ENCODE measurements at places on chromosomes 6 and 20.

DNA sequence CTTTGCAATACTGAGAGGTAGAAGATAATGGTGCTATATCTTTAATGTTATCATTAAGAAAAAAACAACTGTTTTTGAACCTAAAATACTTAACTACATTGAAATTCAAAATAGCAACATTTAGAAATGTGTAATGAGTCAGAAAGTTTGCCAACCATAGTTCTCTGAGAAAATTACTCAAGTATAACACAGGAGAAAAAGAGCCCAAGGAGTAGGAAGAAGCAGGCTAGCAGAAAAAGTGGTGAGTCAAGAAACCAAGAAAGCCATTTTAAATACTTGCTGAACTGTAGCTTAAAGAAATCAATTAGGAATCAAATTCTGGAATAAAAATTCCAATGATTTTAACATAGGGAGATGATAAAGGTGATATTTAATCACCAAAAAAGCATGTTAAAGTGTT is 181.0 kb upstream of the RSPO3 start:
- no peak for DNase-seq

- no peak for DNase-seq
Observed at GRCh38 chr20:17693444-17694001, 6.2 kb upstream of the BANF2 start.

DNA sequence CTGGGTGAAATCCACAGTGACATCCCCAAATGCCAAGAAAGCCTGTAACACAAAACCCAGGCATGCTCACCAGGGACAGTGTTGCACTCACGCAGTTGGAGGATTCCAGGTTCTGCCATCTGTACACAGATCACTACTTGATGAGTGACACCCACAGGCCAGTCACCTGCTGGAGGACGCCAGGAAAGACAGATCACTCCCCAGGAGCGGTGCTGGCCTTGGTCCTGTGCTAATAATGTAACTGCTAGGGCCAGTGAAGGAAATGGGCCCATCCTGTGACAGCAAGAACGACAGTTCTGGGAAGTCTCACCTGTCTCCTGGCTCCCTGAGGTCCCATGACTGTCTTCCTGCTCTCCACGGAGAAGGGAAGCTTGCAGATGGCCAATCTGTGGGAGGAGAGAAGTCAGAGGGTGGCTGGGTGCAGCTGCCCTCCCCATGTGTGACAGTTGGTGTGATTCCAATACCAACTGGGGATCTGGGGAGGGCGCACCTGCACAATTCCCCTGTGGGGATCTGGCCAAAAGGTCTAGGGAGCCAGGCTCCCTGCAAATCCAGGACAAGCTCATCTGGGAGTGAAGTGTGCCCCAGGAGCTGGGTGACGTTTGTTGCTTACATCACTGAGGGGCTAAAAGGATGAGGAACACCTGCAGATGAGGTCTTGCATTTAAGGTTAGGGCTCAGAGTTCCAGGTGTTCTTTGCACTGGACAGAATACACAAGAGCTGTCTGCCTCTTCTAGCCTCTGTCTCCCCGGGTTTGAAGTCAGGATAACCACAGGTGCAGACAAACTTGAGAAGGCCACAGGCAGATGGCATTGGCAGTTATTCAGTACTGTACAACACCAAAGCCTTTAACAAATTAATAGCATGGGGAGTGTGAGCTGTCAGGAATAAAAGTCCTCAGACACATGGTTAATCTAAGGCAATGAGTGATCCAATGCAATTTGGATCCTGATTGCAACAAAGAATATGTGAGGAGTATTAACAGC is 10.3 kb downstream of the ZNF337 start:
- DNase-seq = no peak

DNA sequence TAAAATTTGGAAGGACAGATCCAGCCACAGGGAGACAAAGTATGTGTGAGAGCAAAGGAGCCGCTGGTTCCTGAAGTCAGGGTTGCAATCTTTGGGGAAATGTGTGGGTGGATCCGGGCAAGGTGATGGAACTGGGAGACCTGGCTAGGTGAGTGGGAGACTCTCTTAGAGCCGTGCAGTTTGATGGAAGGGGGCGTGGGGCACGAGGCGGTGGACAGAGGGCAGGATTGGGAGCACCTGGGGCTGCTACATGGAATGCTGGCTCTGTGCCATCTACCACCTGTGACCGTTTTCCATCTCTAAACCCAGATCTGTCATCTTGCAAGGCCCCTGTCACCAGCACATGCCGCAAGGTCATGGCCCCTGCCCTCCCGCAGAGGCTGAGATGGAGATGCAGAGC is 268.4 kb downstream of the SMOC2 start:
- DNase-seq = no peak

GRCh38 chr6:170297576-170298330 is 6.9 kb upstream of the DLL1 start:
- DNase-seq = no peak
